ENCODE measurements at places on chromosomes 7 and 10.

GRCh38 chr7:150442811-150443210 is 7.6 kb upstream of the GIMAP8 start:
- DNase-seq, result no peak

GRCh38 chr7:85004402-85004801 is 182.5 kb downstream of the SEMA3D start:
- no peak for DNase-seq

DNA sequence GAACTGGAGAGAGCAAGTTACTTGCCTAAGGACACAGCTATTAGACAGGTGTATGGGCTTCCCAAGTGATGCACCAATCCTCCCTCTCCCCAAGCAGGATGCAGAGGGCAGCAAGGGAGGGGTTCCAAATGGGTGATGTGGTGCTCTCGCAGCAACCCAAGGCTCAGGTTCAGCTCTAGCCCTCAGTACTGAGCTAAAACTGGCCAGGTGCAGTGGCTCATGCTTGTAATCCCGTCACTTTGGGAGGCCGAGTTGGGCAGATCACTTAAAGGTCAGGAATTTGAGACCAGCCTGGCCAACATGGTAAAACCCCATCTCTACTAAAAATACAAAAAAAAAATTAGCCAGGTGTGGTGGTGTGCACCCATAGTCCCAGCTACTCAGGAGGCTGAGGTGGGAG is 40.7 kb downstream of the GPRIN2 start:
- DNase-seq, result no peak

GRCh38 chr7:38296059-38296857 is 22.8 kb upstream of the TARP start:
- no peak for DNase-seq

- no peak for DNase-seq
Measured at GRCh38 chr7:27199849-27200760, at the start of gene HOXA13. Gene HOXA13 (minus strand): TSS chr7:27200091. CDS start chr7:27200077, 14 bp downstream.

DNA sequence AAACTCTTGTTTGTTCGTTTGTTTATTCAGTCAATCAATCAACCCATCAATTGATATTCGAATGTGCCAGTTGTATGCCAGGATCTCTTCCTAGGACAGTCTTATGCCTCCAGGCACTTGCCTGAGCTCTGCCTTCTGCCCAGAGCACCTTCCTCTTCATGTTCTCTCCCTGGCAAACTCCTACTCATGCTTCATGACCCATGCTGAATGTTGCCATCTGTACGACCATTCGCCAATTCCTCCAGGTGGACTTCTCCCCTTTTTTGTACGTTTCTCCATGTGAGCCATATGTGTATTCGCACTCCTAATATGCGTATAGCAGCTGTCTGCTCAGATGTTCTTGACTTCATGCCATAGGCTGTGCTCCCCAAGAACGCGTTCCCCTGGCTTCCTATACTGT is 142.7 kb downstream of the C10orf105 start:
- DNase-seq, result no peak

DNA sequence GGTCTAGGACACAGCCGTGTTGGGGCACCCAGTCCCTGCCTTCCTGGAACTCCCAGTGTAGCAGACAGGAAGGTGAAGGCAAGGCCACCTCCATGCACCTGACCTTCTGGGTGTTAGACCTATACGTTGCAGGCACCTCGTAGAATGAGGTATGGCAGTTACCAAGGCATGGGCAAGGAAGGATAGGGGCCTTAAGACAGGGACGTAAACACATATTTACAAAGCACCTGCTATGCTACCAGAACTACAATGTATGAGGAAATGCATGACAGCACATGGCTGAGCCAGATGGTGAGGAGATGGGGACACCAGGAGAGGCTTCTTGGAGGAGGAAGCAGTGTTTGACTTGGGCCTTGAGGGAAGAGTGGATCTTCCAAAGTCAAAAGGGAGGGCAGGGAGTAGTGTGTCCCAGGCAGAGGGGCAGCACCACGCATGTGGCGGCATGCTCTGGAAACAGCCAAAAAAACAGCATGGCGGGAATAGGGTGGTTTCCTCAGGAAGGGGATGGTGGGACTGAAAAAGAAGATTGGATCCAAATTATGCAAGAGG is 231.2 kb downstream of the FANK1 start:
- no peak for DNase-seq

- no peak for DNase-seq
Measured at GRCh38 chr7:21500117-21500832, 42.6 kb upstream of the DNAH11 start.

DNA sequence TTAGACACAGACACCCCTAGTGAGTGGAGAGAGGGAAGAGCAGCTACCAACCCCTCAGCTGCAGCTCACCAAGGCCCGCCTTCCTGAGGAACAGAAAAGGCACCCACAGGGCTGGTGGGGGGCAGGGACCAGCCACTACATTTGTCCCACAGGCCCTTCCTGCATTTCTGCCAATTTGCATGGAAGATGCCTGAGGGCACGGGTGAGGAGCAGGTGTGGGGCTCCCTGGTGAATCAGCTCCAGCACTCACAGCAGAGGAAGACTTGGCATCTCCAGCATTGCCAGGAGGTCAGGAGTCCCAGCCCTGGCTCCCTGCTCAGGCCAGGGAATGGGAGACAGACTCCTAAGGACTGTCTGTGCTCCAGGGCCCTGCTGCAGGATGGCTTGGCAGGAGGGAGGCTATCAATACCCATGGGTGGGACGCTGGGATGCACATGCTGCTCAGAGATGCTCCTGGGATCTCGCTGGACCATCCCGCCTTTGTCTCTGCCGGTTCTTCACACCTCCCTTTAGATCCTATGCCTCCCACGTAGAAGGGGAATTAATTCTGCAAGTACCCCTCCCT is 109.7 kb downstream of the SLIT1 start:
- DNase-seq, result no peak

- no peak for DNase-seq
Measured at GRCh38 chr7:2798669-2799068, 45.4 kb downstream of the GNA12 start.

GRCh38 chr7:120925392-120925791 is 25.2 kb upstream of the ING3 start:
- DNase-seq, result no peak

GRCh38 chr7:30684351-30684750 is 2.1 kb upstream of the CRHR2 start:
- DNase-seq, result no peak

DNA sequence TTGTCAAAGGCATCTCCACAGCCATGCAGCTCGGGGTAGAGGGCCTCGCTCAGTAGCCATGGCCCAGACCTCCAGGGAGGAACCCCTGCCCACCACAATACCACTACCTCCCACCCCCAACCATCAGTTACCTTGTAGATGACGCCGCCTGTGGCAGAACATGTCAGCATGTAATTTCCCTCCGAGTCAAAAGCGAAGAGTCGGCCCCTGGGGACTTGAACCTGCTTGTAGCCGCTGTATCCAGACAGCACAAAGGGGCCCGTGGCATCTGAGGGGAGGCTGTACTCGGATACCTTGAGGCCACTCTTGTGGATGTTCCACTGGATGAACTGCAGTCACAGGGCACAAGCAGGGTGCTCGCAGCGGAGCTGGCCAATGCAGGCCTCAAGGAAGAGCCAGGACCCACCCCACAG is 16.3 kb upstream of the CYREN start:
- no peak for DNase-seq

GRCh38 chr10:35578618-35578956 is 26.6 kb upstream of the GJD4 start:
- no peak for DNase-seq

DNA sequence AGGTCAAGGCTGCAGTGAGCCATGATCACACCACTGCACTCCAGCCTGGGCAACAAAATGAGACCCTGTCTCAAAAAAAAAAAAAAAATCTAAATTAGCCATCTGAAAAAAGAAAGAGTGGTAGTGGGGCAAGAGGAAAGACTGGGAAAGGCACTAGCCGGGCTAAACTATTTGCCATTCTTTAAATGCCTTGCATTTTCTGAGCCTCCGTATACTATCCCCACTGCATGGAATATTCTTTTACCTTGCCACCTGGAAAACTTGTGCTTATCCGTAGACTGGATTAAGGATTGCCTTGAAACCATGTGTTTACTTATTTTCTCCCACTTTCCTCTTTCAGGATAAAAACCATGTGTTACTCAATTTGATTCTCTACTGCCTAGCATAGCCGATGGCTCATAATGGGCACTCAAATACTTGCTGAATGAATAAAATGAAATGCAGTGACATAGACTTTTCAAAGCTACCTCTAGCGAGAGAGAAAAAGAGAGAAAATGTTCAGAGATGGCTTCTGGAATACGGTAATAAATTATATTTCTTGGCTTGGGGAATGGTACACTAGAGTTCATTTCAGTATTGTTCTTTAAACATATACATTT is 30.6 kb downstream of the HYCC1 start:
- no peak for DNase-seq

DNA sequence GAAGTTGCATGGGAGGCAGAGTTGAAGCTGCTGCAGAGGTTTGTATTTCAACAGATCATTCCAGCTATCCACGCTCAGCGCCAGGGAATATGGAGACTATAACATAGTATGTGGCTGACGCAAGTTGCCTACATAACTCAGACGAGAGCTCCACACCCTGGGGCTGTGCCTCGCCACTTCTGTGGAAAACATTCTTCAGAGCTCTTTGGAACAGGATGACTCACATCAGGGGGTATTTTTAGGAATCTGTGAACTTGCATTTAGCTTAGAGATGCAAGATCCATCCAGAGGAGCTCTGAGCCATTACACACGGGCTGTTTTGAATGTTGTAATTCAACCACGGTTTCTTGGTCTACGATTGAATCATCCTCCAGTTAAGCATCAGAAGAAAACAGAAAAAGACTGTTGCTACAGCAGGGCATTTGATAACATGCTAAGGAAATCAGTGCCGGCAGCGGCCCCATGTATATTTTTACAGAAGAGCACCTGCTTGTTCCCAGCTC is 481.5 kb upstream of the AKR1E2 start:
- peak; percentile 81 for DNase-seq

DNA sequence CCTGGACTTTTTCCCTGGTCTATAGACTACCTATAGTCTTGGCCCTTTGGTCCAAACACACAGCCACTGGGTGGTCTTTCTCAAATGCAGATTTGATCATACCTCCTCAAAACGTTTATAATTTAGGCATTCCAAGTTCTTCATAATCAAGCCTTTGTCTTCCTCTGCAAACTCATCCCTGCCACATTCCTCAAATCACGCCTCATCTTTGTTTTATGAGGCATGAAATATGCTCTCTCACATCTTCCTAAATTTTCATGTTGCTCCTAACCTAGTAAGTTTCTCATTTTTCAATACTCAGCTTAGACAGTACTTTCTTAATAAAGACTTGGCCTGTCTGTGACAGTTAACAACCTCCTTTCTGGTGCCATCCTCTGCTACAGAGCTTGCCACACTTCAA is 10.9 kb upstream of the HERC4 start:
- DNase-seq, result no peak

- no peak for DNase-seq
Measured at GRCh38 chr7:39430909-39431641, 135.1 kb upstream of the YAE1 start.

DNA sequence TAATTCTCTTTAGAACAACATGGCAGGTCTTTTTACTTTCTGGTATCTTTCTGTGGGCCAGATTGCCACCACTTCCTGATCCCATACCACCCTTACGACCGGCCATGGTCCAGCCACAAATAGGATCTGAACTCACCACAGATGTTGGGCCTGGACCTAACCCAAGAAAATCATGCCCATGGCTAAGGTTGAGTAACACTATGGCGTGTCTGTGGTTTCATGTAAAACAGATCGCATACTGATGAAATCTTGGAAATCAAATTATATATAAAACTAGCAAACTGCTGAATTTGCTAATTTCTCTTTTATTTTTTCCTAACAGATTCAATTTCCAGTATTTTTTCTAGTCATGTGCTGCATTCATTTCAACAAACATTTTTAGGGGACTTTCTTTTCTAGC is 77.2 kb downstream of the CH25H start:
- peak; percentile 80 for DNase-seq

- peak; percentile 71 for DNase-seq
Measured at GRCh38 chr7:51067757-51068156, 248.9 kb downstream of the COBL start.

GRCh38 chr7:77702968-77703472 is 6.8 kb downstream of the RSBN1L start:
- no peak for DNase-seq

GRCh38 chr10:101035916-101036702 is 5.1 kb downstream of the SFXN3 start:
- no peak for DNase-seq

DNA sequence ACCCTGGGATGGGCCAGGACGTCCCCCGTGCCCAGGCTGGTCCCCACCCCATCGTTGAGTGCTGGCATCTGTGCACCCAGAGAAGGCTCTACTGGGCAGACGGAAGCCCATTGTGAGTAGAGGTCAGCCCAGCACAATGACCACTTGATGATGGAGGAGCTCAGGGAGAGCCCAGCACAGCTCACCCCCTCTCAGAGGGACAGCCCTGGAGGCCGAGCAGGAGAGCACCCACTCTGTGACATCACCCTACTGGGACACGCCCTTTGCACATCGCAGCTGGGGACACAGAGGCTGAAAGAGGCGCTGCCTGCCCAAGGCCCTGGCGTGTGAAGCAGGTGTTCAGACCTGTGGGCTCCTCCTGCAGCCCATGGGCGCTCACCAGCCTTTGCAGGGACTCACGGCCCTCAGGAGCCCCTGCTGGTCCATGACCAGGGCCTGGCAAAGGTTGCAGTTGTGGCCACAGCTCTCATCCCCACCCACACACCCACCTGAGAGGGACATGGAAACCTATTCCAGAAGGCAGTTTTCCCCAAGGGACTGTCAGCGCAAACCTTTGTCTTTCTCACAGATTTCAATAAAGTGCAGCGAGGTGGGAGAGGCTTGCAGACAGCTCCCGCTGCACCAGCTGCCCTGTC is 67.2 kb upstream of the PPP2R2D start:
- DNase-seq, result no peak

- DNase-seq, result no peak
Measured at GRCh38 chr7:100441641-100442535, 5.6 kb upstream of the PPP1R35 start.

- no peak for DNase-seq
Measured at GRCh38 chr7:26560526-26561256, 269.0 kb downstream of the SNX10 start.

- peak; percentile 96 for DNase-seq
Measured at GRCh38 chr7:98284335-98285036, 3.0 kb downstream of the BRI3 start.

- DNase-seq, result no peak
Measured at GRCh38 chr10:131221632-131222277, 89.8 kb downstream of the TCERG1L start.

GRCh38 chr7:142168746-142169145 is 57.2 kb downstream of the MGAM2 start:
- DNase-seq, result peak; percentile 17

- DNase-seq, result no peak
Measured at GRCh38 chr7:16594061-16594460, 51.5 kb downstream of the ANKMY2 start.

- peak; percentile 83 for DNase-seq
Measured at GRCh38 chr10:94320285-94320914, 42.3 kb downstream of the NOC3L start.

- DNase-seq, result no peak
Measured at GRCh38 chr7:108722561-108722960, 152.9 kb downstream of the DNAJB9 start.

DNA sequence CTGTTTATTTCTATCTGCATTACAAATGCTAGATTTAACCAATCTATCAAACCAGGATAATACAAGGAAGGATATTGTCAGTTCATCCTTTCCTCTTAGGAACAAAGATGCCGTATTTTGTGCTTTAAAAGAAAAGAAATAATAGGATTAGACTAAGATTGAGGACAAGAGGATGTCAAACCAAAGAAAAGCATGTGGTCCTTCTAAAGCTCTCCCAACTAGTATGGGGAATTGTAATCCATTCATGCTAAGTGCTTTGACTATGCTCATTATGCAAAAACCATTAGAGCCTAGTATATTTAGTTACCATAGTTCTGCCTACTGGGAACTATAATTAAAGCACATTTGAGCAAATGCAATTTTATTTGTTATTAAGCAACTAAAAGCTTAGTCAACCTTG is 280.2 kb downstream of the GRM8 start:
- DNase-seq, result no peak

All from suppressor macrophage (primary cell).